AG10803 (cell line): ENCODE measurements at places on chromosomes 5 and 9.
A peak's percentile ranks its signal among the peaks of the same experiment; 100 is the strongest.

DNA sequence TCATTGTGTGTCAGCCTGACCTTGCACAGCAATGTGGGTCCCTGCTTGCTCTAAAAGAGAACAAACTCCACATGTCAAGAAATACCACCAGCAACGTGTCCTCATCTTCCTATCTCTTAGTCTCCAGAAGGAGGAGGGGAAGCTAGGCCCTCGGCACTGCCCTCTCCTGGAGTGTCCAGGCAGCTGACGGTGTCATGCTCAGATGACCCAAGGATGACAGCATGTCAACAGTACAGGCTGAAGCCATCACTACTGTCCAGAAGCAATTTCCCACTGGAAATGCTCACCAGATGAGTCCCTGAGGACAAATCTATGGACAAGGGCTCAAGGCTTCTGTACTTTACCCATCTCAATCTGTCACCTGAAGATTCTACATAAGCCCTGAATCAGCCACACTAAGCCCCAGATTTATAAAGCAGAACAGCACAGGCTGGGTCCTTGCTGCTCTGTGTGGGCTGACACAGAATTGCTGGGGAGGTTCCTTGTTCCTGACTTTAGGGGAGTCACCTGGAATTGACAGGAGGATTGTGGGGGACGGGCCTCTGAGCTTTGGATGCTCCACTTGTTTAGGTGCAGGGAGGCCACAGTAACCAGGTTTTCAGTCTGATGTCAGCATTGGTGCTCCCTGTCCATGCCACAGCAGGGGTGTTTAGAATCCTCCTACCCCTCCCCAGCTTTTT, 210.2 kb downstream of the DAB2IP start:
- DNase-seq = no peak

DNA sequence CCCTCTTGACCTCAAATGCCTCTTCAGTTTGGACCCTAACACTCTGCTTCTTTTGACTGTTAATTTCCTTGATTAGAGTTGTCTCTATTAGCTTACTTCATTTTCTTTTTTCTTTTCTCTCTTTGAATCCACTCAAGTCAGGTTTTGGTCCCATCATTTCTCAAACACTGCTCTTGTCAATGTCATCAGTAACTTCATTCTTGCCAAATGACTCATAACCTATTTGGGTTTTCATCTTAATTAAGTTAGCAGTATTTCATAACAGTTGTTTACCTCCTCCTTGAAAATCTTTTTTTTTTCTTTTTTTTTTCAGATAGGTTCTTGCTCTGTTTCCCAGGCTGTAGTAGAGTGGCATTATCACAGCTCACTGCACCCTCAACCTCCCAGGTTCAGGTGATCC, 119.6 kb downstream of the PARP8 start:
- DNase-seq = peak; percentile 19

DNA sequence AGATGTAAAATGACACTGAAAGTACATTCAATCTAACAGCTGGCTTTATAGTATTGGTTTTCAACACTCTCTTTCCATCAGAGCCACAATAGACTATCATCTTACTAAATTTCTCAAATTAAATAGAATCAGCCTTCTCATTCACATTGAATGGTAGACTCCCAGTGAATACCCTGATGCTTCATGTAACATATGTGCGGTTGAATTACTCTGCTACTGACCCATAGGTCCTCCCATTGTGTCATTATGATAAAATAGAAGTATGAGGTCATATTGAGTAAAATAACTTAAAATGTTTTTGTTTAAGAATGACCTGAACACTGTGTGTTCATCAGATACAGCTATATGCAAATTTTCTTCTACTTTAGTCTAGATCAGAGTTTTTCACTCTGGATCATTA, 75.9 kb upstream of the ADAMTSL1 start:
- no peak for DNase-seq

GRCh38 chr5:106085136-106085535, 1585.6 kb downstream of the EFNA5 start:
- no peak for DNase-seq

DNA sequence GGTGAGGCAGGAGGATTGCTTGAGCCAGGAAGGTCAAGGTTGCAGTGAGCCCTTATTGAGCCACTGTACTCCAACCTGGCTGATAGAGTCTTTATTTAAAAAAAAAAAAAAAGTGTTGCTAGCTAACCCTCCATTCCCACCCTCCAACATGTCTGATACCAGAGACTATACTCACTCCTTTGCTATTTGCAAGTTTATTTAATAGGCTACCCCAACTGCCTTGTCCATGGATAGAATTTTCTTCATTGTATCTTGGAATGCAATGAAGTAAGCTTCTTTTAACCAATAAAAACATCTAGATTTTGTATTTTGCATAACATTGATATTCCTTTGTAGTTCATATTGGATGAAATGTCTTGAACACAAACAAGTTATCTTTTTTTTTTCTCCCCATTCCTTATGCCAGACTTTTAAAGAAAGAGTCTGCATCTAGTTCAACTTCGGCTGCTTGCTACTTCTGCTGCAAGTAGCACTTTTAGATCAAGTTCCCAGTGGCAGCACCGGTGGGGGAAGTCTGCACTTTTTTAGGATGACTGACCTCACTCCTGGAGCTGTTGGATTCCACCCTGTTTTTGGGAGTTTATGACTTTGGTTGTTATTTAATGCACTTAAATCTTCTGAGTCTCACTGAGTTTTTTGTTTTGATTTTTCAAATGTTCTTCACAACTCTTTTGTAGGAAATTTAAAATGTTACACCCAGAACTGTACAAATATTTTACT, 112.5 kb downstream of the UHRF2 start:
- DNase-seq = peak; percentile 23

DNA sequence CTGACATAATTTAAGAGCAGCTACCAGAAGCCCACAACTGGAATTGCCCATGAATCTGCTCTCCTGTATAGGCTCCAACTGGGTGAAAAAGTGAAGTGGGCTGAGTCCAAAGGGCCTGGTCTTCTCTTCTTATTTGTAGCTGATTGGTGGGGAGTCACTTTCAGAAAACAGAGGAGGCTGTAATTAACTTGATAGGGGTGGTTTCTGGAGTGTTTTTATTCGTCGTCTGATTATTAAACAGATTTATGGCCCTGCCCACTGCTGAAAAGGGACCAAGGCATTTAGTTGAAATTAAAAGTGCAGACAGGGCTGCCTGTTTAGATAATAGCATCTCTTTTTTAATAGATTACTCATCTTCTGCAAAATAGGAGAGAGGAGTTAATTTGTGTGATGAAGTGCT, 81.0 kb upstream of the SAP30L start:
- no peak for DNase-seq

- no peak for DNase-seq
Measured at GRCh38 chr5:124865603-124866354, 119.3 kb upstream of the ZNF608 start.

DNA sequence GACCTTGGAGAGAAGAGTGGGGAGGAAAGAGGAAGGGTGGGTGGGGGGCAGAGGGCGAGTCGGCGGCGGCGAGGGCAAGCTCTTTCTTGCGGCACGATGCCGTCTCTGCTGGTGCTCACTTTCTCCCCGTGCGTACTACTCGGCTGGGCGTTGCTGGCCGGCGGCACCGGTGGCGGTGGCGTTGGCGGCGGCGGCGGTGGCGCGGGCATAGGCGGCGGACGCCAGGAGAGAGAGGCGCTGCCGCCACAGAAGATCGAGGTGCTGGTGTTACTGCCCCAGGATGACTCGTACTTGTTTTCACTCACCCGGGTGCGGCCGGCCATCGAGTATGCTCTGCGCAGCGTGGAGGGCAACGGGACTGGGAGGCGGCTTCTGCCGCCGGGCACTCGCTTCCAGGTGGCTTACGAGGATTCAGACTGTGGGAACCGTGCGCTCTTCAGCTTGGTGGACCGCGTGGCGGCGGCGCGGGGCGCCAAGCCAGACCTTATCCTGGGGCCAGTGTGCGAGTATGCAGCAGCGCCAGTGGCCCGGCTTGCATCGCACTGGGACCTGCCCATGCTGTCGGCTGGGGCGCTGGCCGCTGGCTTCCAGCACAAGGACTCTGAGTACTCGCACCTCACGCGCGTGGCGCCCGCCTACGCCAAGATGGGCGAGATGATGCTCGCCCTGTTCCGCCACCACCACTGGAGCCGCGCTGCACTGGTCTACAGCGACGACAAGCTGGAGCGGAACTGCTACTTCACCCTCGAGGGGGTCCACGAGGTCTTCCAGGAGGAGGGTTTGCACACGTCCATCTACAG, 760 bp downstream of the NPR3 start:
- peak; percentile 65 for DNase-seq

DNA sequence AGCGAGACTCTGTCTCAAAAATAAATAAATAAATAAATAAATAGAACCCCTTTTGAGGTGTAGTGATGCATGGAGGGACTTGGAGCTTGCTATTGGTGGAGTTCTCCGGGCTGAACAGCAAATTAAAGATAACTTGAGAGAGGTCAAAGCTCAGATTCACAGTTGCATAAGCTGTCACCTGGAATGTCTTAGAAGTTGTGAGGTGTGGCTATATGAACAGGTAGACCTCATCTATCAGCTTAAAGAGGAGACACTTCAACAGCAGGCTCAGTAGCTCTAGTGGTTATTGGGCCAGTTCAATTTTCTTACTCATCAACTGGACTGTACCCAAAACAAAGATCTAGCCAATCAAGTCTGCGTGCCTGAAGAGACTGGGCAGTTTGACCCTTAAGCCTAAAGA, 11.7 kb upstream of the STING1 start:
- DNase-seq = no peak

DNA sequence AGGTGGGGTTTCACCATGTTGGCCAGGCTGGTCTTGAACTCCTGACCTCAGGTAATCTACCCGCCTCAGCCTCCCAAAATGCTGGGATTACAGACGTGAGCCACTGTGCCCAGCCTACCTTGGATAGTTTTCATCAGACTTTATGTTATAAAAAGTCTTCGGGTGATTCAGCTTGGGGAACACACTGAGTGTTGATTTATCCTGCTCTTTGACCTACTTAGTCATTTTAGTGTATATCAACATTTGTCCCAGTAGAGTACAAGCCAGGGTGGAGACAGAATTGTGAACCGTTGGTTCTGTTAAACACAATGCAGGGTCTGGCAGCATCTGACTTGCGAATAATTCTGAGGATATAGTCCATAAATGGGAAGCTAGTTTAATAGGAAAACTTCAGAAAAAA, 39.7 kb downstream of the NFX1 start:
- DNase-seq = peak; percentile 10

DNA sequence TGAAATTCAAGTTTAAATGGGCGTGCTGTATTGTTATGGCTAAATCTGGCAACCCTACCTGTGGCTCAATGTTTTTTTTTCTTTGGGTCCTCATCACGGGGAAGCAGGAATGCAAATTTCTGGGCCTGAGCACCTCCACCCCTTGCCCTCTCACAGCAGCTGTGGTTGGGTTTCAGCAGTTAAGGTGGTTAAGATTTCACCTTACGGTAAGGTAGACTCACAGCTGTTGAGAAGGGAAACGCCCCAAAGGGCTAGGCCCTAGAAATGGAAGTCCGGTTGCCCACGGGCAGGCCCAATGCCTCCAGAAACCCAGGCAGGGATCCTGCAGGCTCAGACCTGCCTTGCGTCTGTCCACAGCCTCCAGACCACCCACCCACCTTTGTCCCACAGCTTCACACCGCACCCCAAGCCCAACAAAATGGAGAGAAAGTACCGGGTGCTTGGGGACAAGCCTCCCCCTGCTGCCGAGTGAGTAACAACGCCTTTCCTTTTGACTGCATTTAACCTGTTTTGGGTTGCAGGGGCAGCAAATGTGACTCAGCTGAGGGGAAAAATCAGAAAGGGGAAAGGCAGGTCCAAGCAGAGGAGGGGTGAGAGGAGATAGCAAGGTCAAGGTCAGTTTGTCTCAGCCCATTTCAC, 48.1 kb upstream of the TDRD7 start:
- DNase-seq = no peak

- DNase-seq = peak; percentile 60
Measured at GRCh38 chr5:137395011-137395755, 103.9 kb downstream of the SPOCK1 start.

DNA sequence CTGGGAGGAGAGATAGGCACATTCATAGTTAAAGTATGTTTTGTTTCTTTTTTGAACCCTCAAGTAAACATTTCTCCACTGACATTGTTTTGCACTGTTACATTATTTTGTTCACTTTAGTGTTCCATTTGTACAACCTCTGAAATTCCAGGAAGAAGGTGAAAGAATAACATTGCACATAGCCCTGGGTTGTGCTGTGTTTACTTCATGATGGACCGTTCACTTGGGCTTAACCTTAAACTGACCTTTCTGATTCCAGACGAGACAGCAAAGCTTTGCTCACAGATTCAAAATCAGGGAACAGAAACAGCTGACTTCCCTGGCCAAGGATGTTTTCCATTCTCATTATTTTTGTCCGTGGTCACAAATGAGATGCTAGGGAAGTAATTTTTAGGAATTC, 42.8 kb upstream of the GDNF start:
- peak; percentile 17 for DNase-seq

GRCh38 chr5:91150234-91150633, 232.9 kb downstream of the ARRDC3 start:
- no peak for DNase-seq

DNA sequence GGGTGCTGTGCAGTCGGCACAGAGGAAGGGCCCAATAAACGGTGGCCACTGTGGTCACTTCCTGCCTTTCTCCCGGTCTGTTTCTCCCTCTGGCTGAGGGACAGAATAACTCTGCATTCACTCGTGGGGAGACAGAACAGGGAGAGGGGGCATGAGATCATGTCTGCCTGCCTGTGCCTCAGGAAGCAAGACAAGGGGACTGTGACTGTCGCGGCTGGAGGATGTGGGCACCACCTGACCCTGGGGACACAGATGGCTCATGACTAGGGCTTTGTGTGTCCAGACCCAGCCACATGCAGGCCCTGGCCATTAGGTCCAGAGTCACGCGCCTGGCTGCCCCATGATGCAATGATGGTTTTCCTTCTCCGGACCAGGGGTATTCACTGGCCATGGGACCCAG, 5.8 kb downstream of the TRUB2 start:
- DNase-seq = no peak

DNA sequence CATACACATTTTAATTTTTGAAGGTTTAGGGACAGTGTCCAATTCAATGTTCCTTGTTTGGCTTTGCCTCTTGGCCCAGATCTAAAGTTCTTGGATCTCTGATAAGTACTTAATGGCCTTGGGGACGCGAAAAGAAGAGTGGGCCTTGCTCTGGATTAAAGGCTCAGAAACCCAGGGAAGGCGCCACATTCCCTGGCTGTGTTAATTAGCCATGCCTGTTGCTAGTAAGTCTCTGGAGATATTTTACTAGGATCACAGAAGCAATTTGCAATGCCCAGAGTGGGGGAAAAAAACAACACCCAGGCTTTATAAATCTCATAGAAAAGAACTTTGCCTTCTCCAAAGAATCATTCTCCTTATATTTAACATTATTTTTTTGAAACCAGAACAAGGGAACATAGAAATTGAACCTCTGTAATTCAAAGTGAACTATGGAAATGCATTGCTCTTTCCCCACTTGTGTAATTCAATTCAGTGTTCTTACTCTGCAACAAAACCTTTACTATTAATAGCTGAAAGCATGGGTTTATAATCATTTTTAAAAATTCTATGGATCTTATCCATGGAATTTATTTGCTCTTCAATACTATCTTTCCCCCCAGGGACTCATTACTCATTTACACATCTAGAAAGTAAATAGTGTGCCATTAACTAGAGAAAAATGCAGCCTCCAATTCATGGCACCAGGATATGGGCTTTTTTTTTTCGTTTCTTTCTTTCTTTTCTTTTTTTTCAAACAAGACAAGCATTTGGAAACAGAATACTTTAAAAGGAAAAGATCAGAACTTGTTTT, 172.2 kb upstream of the ANKRD55 start:
- no peak for DNase-seq

- DNase-seq = no peak
Measured at GRCh38 chr9:129497813-129498450, 123.0 kb downstream of the C9orf50 start.
